ENCODE measurements at places on chromosomes 4 and X. TPM values are rescaled to one million over a fixed set of nuclear protein-coding genes. Genes with fewer than 3 reads are reported as not detected.

ZMAT1 gene
- total RNA-seq, result not detected

DNA sequence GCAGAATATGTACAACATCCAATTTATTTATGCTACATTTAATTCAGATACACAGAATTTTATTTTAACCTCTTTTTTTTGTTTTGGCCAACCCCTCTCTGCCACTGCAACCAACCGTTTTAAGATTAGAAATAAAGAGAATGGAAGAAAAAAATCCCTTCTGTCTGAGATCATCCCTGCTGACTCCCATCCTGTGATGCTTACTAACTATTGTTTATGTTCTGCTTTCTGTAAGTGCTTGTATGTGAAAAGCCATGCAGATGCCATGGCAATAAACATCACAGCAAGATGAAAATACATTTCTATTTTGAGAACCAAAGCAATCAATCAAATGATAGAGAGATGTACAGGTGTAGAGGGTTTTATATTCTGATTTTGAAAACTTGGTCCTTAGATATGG lies 70.1 kb downstream of the GABRB1 start:
- DNase-seq, result no peak

DNA sequence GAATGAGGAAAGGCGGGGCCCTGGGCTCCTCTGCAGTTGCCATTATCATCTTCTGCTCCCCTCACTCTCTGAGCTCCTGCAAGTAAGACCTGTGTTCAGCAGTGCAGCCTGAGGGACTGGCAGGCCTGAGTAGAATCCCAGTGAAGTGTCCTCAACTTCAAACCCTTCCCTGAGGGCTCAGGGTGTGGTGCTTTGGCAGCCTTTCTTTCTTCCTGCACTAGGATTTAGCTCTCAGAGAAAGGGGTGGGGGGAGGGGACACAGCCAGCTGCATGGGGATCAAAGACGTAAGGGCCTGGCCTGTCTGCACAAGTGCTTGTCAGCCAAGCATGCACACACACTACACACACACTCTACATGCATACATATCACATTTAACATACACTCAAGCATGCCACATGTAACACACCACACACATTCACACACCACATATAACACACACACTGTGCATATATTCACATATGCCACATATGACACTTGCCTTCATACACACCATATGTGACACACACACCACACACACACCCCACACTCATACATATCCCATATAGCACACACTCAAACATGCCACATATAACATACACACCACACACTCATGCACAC lies 223.4 kb upstream of the RPL34 start:
- DNase-seq, result no peak

GRCh38 chrX:133749951-133750350 lies 235.4 kb downstream of the GPC3 start:
- no peak for DNase-seq

DNA sequence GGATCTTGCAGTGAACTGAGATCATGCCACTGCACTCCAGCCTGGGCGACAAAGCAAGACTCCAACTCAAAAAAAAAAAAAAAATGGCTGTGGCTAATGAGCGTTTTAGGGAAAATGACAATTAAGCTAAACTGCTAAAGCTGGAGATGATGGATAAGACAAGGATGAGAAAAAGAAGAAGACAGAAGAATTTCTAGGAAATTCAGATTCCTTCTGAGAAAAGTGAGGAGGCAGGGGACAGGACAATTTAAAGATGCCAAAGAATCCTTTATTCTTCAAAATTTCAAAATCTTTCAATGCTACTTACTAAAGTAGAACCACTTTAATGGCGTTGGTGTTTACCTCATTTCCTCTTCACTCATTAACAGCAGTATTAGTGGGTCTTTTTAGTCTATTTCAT lies 7.7 kb downstream of the PALLD start:
- no peak for DNase-seq

GRCh38 chrX:129493643-129494042 lies 29.6 kb downstream of the SMARCA1 start:
- peak; percentile 77 for DNase-seq

GRCh38 chrX:40142417-40142816 lies 44.7 kb upstream of the BCOR start:
- no peak for DNase-seq

MAGEB1 gene
- not detected for total RNA-seq

GRCh38 chrX:71579136-71579989 lies 1.1 kb downstream of the GCNA start:
- no peak for DNase-seq

- no peak for DNase-seq
These were observed 123.9 kb upstream of the CBR4 start for GRCh38 chr4:169133932-169134331.

GRCh38 chrX:21985332-21985777 lies 44.8 kb downstream of the SMS start:
- DNase-seq, result peak; percentile 82

- no peak for DNase-seq
These were observed 44.9 kb upstream of the FAM47C start for GRCh38 chrX:36963069-36963808.

DNA sequence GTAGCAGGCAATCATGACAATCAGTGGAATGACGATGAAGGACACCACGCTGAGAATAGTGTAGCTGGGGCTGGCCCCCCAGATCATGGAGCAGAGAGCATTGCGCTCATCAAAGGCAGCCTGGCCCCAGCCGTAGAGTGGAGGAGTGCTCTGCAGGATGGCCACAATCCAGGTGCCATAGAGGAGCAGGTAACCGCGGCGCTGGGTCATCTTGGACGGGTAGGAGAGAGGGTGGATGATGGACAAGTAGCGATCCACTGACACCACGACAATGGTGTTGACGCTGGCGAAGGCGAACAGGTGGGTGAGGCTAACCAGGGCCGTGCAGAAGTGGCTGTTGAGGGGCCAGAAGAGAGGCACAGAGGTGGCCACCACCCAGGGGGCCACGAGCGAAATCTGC lies 2.8 kb downstream of the GPR101 start:
- no peak for DNase-seq

GRCh38 chr4:100841911-100842310 lies 324.1 kb upstream of the EMCN start:
- no peak for DNase-seq

DNA sequence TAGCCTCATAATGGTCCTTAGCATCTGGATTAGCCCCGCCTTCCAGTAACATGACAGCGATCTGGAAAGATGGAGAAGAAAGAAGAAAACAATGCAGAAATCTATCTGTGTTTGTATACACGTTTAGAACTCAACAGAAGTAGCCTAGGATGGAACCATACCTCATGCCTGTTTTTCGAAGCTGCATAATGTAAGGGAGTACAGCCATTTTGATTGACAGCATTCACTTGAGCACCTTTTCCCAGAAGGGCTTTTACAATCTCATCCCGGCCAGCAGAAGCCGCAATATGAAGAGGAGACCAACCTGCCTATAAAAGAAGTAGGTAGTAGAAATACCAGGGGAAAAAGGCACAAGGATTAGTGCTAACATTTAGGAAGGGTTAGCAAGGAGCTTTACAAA lies 3.5 kb downstream of the PSMD10 start:
- no peak for DNase-seq

- no peak for DNase-seq
These were observed 459.7 kb upstream of the FAT1 start for GRCh38 chr4:187183346-187183745.

- no peak for DNase-seq
These were observed 3.4 kb downstream of the ARSF start for GRCh38 chrX:3044671-3045070.

DNA sequence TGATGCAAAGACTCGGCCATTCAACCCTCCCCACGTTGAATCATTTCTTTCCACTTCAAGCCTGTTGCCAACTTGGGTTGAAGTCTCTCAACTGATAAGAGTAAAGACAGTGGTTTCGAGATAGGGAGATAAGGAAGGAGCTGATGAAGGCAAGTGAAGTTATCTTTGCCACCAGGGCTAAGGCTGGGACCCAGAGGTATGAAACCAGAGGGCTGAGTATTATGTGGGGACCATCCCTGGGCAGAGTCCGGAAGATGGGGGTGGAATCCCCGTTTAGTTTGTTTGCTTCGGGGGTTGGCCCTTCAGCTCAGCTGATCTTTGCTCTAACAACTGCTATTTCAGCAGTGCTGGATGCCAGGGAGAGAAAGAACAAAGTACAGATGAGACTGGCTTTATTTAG lies 2.3 kb upstream of the XPNPEP2 start:
- no peak for DNase-seq

CYLC1 gene
- not detected for total RNA-seq

FGF5 gene
- total RNA-seq, result 2.6 TPM

All from PC-3 (cell line).